PC-3 (cell line): ENCODE measurements at places on chromosomes 2 and 18. TPM values are rescaled to one million over a fixed set of nuclear protein-coding genes. Genes with fewer than 3 reads are reported as not detected.

DNA sequence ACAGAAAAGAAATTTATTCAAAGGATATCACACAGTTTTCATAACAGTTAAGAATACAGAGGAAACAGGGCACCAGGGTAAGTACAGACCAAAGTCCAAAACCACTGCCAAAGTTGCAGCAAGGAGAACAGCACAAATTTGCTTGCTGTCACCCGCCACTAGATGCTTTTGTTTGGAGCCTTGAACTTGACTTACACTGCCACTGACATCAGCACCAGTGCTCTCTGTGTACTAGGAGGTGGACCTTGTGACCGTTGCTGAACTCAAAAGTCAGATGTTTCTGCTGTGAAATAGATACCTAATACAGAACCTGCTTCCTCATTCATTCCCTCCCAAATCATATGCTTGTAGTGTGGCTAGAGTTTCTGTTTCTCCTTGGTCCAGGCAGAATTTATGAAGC lies 578.3 kb upstream of the TMEFF2 start:
- no peak for DNase-seq

Gene ARHGAP25
- total RNA-seq: not detected in 2 replicates

Gene CFAP210
- total RNA-seq: not detected in 2 replicates

Gene RAB6C
- total RNA-seq: 0.04 TPM in 1 of 2 replicates, not detected in the other

Gene ABCG8
- total RNA-seq: not detected in 2 replicates
